ENCODE measurements at places on chromosomes 2 and 18.

GRCh38 chr18:50091509-50092244 lies 103.3 kb downstream of the MYO5B start:
- DNase-seq = no peak

DNA sequence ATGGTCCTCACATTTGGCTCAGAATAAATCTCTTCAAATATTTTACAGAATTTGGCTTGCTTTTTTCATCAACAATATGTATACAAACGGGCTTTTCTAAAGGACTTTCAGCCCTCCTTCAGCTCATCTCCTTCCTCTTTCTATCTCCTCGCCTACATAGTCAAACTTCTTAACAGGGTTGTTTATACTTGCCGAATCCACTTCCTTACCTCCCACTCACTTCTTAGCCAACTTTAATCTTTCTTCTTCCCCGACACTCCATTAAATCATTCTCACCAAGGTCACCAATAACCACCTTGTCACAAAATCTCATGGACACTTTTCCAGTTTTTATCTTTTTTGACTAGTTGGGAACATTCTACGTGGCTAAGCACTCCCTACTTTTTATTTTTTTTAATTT lies 325.2 kb downstream of the PLCL1 start:
- DNase-seq = no peak

DNA sequence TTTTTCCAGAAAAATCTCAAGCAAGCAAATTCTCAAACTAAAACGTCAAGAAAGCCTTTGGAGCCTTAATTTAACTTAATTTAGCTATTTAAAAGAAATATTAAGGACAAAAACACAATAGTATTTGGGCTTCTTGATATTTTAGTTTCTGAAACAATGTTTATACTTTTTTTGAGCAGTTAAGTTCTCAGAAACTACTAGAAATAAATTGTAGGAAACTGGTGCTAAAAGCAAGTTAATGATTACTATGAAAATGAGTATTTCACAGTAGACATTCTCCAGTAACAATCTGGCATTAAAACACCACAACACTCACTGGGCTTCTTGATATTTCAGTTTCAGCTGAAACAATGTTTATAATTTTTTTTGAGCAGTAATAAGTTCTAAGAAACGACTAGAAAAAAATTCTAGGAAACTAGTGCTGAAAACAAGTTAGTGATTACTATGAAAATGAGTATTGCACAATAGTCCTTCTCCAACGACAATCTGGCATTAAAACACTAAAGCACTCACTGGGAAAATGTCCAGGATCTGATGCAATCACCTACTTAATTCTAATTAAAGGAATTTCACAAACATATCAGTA lies 45.1 kb downstream of the TRAK2 start:
- DNase-seq = no peak

GRCh38 chr18:79077181-79077580 lies 8.0 kb downstream of the ATP9B start:
- DNase-seq = no peak

DNA sequence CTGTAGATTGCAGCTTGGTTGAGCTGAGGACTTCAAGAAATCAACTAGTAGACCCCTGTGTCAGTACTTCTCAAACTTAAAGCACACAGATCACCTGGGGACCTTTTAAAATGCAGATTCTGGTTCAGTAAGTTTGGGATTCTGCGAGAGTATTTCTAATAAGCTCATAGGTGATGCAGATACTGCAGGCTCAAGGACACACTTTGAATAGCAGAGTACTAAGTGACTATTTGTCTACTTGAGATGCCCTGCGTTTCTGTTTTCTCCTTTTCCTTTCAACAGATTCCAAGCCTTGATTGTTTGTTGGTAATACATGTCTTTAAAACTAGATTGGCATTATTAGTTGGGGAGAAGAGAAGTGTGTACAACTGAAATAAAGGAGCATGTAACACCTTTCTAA lies 6.7 kb downstream of the MIB1 start:
- no peak for DNase-seq

GRCh38 chr2:113724010-113724409 lies 32.4 kb downstream of the SLC35F5 start:
- DNase-seq = no peak

GRCh38 chr2:32363597-32363996 lies 6.8 kb downstream of the BIRC6 start:
- DNase-seq = no peak

DNA sequence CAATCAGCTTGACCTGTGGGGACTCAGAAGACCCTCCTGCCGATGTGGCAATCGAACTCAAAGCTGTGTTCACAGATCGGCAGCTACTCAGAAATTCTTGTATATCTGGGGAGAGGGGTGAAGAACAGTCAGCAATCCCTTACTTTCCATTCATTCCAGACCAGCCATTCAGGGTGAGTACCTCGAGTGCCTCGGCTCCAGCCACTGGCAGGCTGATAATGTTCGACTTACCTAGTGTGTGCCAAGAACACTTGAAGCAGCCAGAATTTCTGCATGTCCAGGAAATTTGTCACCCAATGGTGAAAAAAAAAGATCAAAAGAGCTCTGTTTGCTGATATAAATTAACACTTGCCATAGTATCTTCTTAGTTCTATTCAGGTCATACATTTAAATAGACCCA lies 2.3 kb downstream of the LGALSL start:
- DNase-seq = no peak

DNA sequence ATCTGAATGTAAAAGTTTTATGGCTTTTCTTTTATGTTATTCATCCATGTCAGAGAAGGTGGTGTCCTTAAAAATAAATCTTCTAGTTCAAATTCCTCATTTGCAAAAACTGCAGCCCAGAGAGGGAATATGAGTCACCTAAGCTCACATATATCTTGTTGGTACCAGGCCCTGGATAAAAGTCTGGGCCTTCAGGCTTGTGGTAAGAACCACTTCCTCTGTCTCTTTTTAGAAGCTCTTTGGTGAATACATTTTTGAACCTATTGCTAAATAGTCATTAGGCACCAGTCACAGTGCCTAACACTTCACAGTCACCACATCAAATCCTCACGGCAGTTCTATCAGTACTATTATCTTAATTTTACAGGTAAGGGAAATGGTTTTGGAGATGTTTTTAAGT lies 199.2 kb downstream of the KCNS3 start:
- no peak for DNase-seq

DNA sequence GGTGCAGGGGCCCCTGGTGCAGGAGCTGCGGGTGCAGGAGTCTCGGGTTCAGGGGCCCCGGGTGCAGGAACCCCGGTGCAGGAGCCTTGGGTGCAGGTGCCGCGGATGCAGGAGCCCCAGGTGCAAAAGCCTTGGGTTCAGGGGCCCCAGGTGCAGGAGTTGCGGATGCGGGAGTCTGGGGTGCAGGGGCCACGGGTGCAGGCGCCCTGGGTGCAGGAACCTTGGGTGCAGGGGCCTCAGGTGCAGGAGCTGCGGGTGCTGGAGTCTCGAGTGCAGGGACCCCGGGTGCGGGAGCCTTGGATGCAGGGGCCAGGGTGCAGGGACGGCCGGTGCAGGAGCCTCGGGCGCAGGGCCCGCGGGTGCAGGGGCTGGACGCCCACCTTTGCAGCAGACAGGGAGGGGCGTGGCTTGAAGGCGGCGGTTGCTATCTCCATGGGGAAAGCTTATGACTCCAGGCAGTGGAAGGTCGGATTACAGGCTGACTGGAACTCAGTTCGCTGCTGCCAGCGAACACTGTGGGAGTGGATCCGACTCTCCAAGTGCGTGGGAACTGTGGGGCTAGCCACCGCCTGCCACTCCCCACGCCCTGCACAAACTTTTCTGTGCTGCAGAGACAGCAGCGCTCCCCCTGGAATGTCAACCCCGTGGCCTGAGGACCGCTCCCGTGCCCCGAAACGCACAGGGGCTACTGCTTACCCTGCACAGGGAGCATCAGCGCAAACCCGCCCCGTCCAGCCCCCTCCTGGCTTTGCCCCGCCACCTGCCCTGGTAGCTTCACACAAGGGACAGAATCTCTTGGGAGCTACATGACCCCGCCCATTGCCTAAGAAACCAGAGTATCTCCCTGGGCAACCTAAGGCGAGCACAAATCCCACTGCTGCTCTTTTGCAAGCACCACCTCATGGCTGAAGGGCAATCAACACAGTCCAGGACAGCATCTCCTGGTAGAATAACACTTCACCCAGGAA lies 40.3 kb downstream of the COPS9 start:
- no peak for DNase-seq

DNA sequence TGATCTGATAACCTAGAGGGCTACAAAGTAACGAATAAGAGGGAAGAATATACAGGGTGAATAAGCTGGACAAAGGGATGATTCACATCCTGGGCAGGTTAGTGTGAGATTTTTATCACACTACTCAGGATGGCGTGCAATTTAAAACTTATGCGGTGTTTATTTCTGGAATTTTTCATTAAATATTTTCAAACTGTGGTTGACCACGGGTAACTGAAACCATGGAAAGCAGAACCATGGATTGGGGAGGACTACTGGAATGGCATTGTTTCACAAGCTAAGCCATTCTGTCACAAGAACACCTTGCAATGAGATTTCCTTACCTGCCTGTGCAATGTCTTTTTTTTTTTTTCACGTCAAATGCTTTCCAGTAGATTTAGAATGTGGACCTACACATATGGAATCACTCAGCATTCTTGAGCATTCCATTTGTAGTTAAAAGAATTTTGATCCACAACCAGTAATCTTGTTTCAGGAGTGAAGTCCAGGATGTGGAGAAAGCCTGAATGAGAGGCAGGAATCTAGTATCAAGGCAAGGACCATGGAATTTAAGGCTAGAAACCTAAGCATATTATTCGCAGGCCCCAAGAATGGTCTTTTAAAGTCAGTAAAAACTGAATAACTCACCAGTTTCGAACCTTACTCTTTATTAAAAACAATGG lies 8.0 kb upstream of the CDK15 start:
- no peak for DNase-seq

GRCh38 chr2:217110550-217110949 lies 250.7 kb upstream of the TNP1 start:
- DNase-seq = no peak

- no peak for DNase-seq
These were observed 133.8 kb upstream of the ACVR2A start for GRCh38 chr2:147711031-147711430.

DNA sequence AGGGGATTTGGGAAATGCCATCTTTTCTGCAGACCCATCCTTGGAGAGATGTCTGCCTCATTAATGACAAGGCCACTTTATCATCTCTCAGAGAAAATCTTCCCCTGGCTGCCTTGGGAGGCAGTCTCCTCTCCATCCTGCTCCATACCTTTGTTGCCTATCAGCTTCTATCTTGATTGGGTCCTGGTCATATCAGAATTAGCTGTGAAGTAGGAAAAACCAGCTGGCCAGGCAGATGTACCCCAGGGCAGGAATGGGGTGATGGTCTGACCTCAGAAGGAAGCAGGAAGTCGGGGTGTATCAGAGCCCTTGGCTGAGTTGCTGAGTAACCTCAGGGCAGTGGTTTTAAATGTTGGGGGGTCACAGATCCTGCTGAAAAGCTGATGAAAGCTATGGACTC lies 41.3 kb downstream of the ALK start:
- no peak for DNase-seq

DNA sequence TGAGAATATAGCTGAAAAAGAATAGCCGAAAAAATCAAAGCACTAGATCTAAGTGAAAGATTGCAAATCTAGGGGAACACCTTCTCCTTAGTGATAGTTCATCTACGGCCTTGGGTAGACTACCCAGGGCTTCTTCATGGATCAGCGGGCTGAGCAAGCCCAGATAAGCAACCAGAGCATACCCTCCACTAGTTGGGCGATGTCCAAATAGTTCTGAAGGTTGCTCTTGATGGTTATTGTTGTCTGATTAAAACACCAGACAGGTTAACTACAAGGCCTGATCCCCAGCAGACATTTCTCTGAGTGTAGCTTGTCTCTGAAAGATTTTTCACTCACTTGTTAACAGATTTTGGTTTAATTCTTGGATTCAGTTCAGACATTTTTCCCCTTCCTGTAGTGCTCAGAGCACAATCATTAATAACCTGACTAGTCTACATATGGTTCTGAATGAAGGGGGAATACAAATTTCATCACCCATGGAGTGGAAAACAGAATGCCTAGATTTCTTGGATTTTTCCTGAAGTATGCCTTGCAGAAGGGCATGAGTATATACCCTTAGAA lies 99.6 kb downstream of the BABAM2 start:
- no peak for DNase-seq

GRCh38 chr2:63888490-63889402 lies 47.0 kb downstream of the UGP2 start:
- DNase-seq = peak; percentile 24

GRCh38 chr2:102397209-102397608 lies 25.8 kb upstream of the IL18RAP start:
- DNase-seq = no peak

- no peak for DNase-seq
These were observed 95.4 kb downstream of the LAMA1 start for GRCh38 chr18:7021994-7022840.

GRCh38 chr18:46051731-46052461 lies 20.2 kb downstream of the PSTPIP2 start:
- DNase-seq = no peak

DNA sequence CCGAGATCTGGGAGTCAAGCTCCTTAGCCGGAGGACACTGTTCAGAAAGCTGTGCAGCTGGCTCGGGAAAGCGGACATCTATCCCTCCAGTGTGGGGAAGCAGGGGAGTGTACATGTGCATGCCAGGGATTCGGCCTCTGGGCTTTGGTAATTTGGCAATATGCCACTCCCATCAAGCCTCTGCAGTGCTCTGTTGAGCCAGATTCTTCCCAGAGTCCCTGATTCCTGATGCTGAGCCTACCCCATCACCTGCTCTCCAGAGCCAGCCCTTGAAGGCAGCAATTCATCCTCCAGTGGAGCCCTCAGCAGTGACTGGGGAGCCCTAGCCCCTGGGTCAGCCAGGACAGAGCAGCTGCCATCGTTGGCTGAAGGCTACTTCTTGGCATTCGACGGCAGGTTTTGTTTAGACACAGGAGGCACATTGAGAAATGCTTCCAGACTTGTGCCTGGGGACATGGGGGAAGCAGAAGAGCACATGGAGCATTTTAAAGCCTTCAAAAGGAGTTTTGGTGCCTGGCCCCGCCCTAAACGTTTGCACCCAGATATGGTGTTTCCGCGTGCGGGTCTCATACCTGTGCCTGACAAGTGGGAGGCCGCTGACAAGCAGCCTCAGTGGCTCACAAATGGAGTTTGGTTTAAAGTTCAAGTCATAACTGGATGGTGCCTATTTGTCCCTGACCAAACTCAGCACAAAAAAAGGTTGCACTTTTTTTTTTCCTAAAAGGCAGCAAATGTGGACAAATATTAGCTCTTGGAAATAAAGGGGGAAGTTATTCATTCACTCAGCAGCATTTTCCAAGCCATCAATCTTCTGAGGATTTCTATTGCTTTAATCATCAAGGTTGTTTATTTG lies 272.8 kb downstream of the CYRIA start:
- no peak for DNase-seq
